ENCODE measurements at places on chromosomes 16 and 17.
A peak's percentile ranks its signal among the peaks of the same experiment; 100 is the strongest.

GRCh38 chr16:27498031-27498825 is 51.5 kb downstream of the GTF3C1 start:
- DNase-seq, result no peak

DNA sequence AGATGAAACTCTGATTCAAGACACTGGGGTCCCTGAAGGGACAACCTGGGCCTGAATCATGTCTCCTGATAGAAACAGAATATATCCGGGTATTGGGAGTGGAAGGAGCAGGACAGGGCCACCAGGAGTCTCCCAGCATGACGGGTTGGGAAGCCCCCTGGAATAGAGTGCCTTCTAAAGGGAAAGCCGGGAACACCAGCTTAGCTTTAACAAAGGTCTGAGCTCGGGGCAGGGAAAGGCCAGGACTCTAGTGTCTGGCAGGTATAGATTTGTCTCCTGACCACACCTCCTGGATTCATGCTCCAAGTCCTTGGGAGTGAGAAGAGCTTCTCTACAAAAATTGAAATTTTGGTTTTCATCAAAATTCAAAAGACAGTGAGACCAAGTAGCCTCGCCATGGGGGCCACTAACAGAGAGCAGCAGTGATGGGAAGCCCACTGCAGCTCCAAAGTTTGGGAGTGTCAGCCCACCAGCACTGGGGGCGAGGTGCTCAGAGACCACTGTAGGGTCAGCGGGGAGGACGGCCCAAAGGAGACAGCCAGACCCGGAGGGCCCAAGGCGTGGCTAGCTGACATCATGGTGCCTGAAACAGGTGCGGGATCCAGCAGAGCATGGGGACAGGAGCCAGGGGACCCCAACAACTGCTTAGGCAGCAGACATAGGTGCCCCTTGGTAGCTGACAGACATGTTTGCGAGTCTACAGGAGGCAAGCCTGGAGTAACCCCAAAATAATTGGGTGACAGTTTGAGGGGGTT is 81.0 kb downstream of the C16orf78 start:
- DNase-seq, result no peak

DNA sequence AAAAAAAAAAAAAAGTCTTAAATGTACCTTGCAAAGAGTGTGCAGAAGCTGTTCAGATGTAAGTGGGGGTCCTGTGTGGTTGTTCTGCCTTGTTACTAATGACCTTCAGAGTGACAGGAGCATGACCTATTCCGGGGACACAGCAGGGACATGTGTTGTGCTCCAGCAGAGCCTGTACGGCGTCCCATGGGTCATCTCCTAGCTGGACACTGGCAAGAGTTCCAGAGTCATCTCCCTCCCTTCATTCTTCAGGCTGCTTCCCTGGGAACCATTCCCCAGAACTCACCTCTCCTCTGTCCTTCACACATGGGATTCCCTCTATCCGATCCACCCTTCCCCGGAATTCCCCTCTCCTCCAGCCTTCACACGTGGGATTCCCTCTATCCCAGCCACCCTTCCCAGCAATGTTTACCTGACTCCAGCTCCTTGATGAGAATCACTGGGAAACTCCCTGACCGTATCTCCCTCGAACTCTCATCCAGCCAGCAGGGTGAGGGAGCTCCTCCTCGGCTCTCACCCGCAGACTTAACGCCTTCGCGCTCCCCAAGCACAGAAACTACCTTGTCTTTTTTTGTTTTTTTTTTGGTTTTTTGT is 85.8 kb downstream of the MRM3 start:
- DNase-seq, result no peak

- DNase-seq, result no peak
Measured at GRCh38 chr17:78900816-78901215, 2.2 kb downstream of the CEP295NL start.

- no peak for DNase-seq
Measured at GRCh38 chr16:2955779-2956578, 8.1 kb upstream of the KREMEN2 start.

GRCh38 chr17:48621410-48622392 is 4.5 kb downstream of the HOXB9 start:
- no peak for DNase-seq

DNA sequence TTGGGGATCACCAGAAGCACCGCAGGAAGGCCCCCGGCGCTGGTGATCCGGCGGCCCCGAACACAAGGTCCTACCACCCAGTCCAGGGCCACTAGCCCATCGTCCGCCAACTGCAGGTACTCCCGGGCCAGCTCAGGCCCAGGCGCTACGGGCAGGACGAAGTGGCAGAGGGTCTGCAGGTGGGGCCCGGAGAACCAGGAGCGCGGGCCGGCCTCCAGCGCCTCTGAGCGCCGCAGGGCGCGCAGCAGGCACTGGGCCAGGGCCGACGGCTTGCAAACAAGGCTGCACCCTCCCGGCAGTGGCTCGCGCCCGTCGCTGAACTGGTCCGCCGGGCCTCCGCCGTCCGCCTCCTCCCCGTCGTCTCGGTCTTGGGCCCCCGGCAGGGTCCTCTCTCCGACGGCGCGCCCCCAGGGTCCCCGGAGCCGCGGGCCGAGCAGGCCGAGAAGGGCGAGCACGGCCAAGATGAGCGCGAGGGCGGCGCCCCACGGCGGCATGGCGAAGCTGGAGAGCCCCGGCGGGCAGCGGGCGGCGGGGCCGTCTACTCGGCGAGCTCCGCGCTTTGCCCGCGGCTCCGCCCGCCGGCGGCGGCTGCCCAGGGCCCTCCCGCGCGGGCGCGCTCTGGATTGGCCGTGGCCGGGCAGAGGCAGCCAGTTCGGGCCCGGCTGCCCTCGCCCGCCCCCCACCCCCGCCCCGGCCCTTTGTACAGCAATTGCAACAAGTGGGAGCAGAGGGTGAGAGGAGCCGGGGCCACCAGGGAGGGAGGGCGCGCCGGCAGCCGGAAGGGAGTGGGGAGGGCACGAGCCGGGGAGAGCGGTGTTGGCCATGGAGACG is at the start of gene ABHD15:
TSS of gene ABHD15 (minus strand) at position 565 of the 831 bp plus-strand sequence. CDS start at position 494, 71 bp downstream.
- DNase-seq, result peak; percentile 59

GRCh38 chr17:38697061-38697820 is 7.8 kb upstream of the MLLT6 start:
- DNase-seq, result no peak

DNA sequence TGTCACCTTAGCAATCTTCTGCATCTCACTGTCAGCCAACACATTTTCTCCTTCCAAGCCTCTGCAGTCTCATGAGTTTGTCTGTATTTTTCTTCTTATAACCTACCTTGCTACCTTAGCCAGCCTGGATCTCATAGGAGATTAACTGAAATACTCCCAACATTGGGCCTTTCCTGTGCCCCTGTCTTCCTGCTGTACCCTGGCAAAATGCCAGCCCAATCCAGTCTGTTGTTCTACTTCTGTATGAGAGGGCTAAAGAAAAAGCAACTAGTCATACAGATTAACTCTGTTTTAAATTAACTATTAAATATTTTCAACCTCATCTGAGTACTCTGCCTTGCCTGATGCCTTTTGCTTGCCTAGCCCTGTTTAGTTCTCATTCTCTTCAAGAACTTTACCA is 18.4 kb downstream of the GOSR1 start:
- no peak for DNase-seq

DNA sequence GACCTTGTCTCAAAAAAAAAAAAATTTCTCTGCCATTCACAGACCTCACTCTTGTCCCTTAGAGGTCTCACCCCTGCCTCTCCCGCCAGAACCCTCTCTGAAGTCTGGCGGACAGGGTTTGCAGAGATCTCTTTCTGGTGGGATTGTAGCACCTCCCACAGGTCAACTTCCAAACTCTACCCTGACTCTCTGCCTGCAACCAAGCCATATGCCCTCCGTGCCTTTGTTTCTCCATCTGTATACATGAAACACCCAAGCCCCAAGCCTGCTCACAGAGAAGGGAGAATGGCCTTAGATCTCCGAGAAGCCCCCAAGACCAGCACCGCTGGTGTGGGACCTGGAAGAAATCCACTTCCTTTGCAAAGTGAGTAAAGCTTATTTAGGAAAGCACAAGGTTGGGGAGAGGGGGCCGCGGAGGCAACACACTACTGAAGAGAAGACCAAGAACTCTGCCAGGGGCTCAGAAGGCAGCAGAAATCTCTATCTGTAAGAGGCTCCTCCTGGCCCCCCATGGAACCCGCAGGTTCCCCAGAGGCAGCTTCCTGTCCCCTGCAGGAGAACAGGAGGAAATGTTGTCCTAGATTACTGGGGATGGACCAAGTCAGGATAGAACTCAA is 219.9 kb downstream of the C16orf78 start:
- no peak for DNase-seq

GRCh38 chr16:12587646-12588277 is 215.9 kb downstream of the CPPED1 start:
- DNase-seq, result no peak

DNA sequence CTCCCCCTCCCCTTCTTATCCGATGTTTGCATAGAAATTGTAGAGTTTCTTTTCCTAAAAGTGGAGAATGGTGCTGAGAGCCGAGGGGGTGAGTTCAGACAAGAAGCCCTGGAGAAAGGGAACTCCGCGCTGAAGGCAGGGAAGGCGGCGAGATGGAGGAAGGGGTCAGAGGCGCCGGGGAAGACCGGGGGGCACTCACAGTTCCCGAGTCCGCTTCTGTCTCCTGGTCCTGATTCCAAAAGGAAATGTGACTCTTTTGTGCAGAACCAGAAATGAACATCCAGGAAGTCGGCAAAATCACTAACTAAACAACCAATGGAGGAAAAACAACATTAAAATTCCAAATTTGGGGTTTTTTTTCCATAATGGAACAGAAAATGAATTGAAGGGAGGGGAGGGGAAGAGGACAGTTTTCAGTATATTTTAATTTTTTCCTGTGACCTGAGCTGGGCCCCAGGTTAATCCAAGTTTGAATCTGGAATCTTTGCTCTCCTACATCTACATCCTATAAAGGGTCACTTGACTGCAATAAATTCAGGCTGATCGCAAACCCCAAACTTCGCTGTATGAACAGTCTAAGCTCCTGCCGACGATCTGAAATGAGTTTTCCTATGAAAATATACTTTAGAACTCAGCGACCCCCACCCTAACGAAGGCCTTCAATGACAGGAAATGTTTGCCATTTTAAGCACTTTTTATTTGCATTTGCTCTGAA is 252.3 kb downstream of the C16orf95 start:
- DNase-seq, result no peak

GRCh38 chr16:73071131-73071940 is 23.4 kb upstream of the ZFHX3 start:
- no peak for DNase-seq

DNA sequence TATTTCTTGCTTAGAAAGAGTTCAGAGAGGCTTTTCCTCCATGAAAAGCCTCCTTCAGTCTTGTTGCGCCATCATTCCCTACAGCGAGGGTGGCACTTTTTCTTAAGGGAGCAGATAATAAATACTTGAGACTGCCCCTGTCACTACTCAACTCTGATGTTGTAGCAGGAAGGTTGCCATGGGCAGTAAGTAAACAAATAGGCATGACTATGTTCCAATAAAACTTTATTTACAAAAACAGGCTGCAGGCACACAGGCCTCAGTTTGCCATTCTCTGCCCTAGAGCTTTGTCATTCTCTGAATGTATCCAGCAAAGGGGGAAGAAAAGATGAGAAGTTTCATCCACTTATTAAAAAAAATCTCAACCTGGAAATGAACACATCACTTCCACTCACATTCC is 60.4 kb downstream of the MYOCD start:
- no peak for DNase-seq

GRCh38 chr17:27293898-27294688 is at the start of gene WSB1:
TSS of gene WSB1 (plus strand) at chr17:27294114. CDS start at chr17:27294396, 282 bp downstream.
- DNase-seq, result peak; percentile 92

- DNase-seq, result no peak
Measured at GRCh38 chr17:59219992-59220327, 351 bp upstream of the GDPD1 start.

DNA sequence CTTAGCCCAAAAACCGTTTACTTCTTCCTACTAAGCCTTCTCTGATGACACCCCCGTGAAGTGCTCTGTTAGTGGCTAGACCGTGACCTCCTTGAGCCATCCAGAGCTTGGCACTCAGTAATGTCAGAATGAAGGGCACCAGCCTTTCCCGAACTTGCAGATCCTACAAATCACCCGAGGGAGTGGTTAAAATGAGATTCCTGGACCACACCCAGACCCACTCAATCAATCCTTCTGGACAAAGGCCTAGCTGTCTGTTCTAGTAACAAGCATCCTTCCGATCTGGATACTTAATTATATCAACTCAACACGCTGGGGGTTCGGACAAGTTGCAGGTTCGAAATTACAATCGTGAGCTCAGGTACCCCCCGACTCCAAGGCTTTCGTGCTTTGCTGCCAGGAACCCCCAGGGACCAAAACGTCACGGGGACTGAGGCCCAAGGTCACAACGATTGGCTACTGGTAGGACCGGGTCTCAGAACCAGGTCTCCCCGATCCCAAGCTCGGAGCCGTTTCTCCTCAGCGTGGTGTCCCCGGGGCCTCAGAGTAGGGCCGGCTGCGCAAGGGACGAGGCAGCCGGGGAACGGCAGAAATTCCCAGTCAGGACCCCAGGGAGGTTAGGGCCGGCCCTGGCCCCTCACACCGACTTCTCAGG is 527 bp downstream of the CIAPIN1 start:
- no peak for DNase-seq

GRCh38 chr17:30117675-30118081 is 1.1 kb downstream of the NSRP1 start:
- DNase-seq, result no peak

DNA sequence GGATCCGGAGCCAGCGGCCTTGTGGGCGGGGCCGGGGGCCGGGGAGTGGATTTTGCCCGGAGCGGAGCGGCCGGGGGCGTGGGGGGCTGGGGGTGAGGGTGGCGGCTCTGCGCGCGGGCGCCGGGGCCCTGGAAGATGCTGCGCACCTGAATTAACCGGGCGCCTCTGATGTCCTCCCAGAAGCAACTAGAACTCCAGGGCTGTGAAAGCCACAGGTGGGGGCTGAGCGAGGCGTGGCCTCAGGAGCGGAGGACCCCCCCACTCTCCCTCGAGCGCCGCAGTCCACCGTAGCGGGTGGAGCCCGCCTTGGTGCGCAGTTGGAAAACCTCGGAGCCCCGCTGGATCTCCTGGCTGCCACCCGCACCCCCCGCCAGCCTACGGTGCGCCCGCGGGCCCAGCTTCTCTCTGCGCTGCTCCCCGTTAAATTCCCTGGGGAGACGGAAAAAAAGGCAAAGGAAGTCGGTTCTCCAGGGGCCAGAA is 549 bp downstream of the SLC26A11 start:
- DNase-seq, result no peak

GRCh38 chr16:16956376-16956775 is 514.4 kb downstream of the XYLT1 start:
- DNase-seq, result no peak

DNA sequence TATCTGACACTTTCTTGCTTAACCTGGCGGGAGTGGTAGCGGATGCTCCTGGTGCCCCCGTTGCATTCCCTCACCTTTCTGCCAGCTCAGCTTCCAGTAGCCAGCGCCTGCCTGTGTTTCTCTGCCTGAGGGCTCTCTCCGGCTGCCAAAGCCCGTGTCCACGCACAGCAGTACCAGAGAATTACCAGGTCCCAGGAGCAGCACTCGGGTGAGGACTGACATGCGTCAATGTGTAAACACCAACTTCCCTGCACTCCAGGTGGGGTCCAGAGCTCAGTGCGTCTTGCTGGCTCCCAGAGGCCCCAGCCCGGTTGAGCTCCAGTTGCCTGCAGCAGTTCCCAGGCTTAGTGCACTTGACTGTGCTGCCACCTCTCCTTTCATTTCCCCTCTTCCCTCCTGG is 54.8 kb downstream of the CDH13 start:
- no peak for DNase-seq
